ENCODE measurements at places on chromosomes 4 and X.

GRCh38 chr4:176614793-176615192, 177.9 kb downstream of the VEGFC start:
- no peak for DNase-seq

DNA sequence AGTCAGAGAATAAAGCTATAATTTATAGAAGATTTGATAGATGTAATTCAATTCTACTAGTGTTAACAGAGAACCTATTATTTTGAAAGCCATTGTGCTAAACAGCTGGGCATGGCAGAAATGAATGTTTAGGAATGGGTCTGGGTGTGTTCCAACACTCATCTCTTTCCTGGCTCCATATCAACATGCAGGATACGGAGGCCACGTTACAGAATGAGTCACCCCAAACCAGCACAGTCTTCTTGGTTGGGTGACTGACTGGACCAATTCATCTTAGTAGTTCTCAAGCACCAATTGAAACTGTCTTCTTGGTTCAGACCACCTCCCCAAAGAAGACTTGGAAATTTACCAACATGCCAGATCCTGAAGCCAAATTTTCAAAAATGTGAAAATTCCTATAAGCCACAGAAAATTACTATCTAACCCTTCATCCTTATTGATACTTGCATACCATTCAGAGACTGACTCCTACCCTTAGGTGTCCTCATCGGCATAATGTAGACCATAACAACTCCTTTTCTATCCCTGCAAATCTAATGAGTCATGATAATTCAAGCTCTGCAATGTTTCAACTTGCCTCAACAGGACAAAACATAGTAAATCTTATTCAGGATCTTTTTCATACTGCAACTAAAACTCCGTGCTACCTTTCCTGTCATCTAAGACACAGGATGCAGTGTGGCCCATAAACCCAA, 52.0 kb upstream of the ATOH1 start:
- no peak for DNase-seq

GRCh38 chr4:177789610-177790009, 347.4 kb upstream of the AGA start:
- DNase-seq = no peak

- no peak for DNase-seq
Observed at GRCh38 chr4:139265654-139266053, 14.4 kb downstream of the MGARP start.
